ENCODE measurements at places on chromosomes 3 and 15.

DNA sequence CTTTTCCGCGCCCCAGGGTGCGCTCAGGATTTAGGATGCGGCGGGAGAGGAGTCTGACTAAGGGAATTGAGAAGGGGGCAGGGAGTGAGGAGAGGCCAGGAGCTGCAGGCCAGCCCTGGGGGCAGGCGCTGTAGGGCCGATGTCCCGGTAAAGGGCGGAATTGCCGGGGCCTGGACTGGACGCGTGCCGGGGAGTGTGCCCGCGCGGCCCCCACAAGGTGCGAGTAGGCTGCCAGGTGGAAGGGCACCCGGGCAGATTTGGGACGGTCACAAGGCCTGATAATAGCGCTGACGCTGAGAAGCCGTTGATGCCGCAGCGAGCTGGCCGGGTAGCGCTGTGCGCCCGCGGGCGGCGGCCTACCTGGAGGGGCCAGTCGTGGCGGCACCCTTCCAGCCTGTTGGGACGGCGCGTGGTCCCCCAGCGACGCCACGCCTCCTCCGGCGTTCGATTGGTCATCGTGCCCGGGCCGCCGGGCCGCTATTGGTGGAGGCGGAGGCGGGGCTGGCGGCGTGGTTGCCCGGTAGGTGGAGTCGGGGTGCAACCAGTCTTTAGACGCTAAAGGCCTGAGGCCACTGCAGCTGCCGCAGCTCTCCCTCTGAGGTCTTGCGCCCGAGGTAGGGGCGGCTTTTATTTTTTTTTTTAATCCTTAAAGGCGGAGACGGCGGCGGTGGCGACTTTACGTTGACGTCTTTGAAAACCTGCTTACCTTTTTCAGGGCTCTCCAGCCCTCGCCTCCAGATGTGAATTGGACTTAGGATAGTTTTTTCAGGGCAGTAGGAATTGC lies 903 bp downstream of the SLC25A38 start:
- no peaks in the 10 kb centered on the region for H3K27me3 ChIP-seq
- peak overlapping the region; percentile 97 for H3K4me3 ChIP-seq
- peak; percentile 89 for DNase-seq
- peak overlapping the region; percentile 99 for H3K27ac ChIP-seq
- peaks cover 50% of the 10 kb centered on the region for H3K4me1 ChIP-seq

- no peak for DNase-seq
- H3K36me3 ChIP-seq, result no peaks in the 10 kb centered on the region
- no peaks in the 10 kb centered on the region for H3K4me1 ChIP-seq
- peaks cover 34% of the 10 kb centered on the region for H3K27me3 ChIP-seq
- H3K27ac ChIP-seq, result no peak overlapping the region
Observed at GRCh38 chr3:197482001-197482400, 73.8 kb downstream of the BDH1 start.

DNA sequence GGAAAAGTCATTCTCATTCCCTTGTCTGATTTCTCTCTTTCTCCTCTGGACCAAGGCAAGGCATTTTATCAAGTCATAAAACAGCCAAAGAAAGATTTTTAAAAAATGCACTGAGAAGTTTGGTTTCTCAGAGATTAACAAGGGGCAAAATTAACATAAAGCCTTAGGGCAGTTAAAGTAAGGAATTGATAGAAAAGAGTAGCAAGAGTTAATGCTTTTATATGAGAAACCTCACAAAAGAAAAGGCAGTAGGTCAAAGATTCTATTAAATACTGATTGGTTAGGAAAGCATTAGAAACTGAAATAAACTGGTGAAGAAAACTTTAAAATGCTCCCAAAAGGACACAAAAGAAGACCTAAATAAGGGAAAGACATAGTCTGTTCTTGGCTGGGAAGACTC lies 121.0 kb upstream of the PRTG start:
- H3K27ac ChIP-seq, result no peak overlapping the region
- H3K36me3 ChIP-seq, result no peaks in the 10 kb centered on the region
- H3K27me3 ChIP-seq, result no peaks in the 10 kb centered on the region
- no peaks in the 10 kb centered on the region for H3K4me1 ChIP-seq
- DNase-seq, result no peak

- no peak overlapping the region for H3K4me3 ChIP-seq
- peaks cover 39% of the 10 kb centered on the region for H3K4me1 ChIP-seq
- no peak overlapping the region for H3K27ac ChIP-seq
- H3K27me3 ChIP-seq, result no peaks in the 10 kb centered on the region
Observed at GRCh38 chr3:184366619-184367289, 5.2 kb downstream of the POLR2H start.

GRCh38 chr3:131349946-131350347 lies 31.6 kb upstream of the NUDT16 start:
- H3K27me3 ChIP-seq, result no peaks in the 10 kb centered on the region
- DNase-seq, result no peak
- no peak overlapping the region for H3K4me3 ChIP-seq
- H3K27ac ChIP-seq, result no peak overlapping the region
- no peaks in the 10 kb centered on the region for H3K4me1 ChIP-seq

DNA sequence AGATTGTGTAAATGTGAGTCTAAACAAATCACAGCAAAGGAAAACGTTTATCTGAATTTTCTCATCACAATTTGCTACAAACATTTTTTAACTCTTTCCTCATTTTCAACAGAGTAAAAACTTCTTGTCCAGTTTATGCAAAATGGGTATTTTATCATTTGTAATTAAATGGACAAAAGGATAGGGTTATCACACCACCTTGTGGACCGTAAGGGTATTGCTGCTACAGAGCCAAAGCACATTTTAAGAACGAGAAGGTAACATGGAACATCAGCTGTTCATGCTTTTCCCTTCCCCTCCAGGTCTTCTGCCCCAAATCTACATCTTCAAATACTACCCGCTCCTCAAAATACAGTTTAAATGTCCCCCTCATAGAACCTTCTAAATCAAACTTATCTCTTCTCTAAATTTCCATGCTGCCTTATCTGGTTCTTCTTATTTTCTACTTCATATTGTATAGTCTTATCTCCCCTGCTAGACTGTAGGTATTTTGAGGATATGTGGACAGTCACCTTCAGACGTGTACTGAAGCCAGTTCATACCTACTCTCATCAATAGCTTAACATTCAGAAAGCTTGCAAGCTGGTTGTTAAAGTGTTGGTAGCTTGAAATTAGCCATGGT lies 12.8 kb upstream of the SETMAR start:
- H3K4me3 ChIP-seq, result no peak overlapping the region
- no peak overlapping the region for H3K27ac ChIP-seq
- DNase-seq, result no peak
- no peaks in the 10 kb centered on the region for H3K36me3 ChIP-seq
- H3K4me1 ChIP-seq, result no peaks in the 10 kb centered on the region

- DNase-seq, result peak; percentile 50
- no peaks in the 10 kb centered on the region for H3K36me3 ChIP-seq
- peak overlapping the region; percentile 89 for H3K27ac ChIP-seq
- peaks cover 21% of the 10 kb centered on the region for H3K4me1 ChIP-seq
- peaks cover 31% of the 10 kb centered on the region for H3K27me3 ChIP-seq
Observed at GRCh38 chr3:124834723-124835718, 52.1 kb downstream of the ITGB5 start.

DNA sequence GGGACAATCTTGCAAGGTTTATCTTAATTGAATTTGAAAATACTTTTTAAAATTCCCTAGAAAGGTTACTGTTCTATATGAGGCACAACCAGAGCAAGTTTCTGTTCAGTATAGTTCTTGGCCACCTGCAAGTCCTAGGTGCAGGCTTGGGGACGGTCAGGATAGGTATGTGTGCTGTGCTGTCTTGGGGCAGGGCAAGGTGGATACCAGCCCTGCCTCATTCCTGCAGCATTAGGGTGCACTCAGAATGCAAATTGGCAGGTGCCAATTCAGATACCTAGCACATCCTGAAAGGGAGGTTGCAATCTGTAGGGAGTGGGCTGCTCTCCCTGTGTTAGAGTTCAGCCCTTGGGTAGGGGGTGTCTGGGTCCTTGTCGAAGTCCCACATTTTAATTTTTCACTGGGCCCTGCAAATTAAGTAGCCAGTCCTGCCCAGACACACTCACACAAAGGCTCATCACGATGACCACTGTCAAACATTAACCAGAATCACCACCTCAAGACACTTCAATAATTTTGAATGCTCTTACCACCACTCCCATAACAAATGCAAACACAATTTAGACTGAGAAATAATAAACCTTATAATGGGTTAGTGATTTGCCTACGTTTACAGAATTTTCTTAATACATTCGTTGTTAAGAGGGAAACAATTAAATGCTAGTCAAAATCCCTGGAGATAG lies 838.0 kb upstream of the NR2F2 start:
- H3K4me3 ChIP-seq, result no peak overlapping the region
- H3K4me1 ChIP-seq, result no peaks in the 10 kb centered on the region
- DNase-seq, result no peak
- no peaks in the 10 kb centered on the region for H3K36me3 ChIP-seq
- no peak overlapping the region for H3K27ac ChIP-seq
- peaks cover 29% of the 10 kb centered on the region for H3K27me3 ChIP-seq
